ENCODE measurements at places on chromosomes 4 and X.

DNA sequence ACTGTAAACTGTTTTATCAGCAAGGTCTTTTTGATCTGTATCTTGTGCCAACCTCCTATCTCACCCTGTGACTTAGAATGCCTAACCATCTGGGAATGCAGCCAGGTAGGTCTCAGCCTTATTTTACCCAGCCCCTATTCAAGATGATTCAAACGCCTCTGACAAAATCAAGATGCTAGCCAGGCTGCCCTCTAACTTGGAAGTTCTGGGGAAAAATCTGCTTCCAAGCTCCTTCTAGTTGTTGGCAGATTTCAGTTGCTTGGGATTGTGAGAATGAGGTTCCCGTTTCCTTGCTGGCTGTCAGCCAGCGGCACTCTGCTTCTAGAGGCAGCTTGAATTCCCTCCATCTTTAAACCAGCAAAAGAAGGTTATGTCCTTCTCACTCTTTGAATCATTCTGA is 34.7 kb downstream of the LUZP4 start:
- no peak for DNase-seq

- DNase-seq: no peak
Measured at GRCh38 chr4:3234171-3235029, 14.6 kb upstream of the MSANTD1 start.

- no peak for DNase-seq
Measured at GRCh38 chrX:111869639-111870034, 6.3 kb upstream of the TRPC5OS start.

GRCh38 chrX:112826023-112826422 is 14.6 kb downstream of the AMOT start:
- DNase-seq: no peak

DNA sequence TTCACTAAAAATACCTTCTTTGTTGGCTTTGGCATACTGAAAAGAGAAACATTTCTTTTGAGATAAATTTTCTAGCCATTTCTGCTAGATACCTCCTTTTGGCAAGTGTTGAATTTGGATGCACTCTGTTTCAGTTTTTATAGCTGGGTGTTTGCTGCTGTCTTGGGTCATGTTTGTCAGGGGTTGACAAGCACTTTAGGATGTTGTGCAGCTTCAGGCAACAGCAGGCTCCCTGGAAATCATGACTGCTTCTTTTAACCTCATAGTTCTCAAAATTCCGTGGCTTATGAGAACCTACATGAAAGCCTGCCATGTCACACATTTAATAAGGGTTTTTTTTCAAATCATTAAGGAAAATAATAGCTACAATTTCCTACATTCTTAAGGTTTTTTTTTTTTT is 36.7 kb downstream of the CCSER1 start:
- no peak for DNase-seq

GRCh38 chr4:176856421-176856820 is 63.7 kb upstream of the VEGFC start:
- no peak for DNase-seq

DNA sequence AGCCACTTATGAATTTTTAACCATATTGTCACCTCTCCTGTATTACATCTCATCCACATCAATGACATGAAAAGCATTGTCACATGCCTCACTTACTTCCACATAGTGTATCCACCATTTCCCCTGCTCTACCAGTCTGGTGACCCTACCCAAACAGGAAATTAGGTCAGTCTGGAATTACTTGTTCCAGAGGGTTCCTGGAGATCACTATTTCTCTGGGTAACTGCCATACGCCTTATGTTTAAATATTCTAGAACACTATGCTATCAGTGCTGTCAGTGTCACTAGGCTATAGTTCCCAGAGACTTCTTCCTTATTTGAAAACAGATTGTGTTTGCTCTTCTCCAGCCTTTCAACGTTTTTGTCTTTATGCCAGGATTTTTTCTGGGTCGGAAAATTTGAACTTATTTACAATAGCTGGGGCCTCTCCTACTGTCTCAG is 15.0 kb downstream of the SRPX2 start:
- DNase-seq: no peak

DNA sequence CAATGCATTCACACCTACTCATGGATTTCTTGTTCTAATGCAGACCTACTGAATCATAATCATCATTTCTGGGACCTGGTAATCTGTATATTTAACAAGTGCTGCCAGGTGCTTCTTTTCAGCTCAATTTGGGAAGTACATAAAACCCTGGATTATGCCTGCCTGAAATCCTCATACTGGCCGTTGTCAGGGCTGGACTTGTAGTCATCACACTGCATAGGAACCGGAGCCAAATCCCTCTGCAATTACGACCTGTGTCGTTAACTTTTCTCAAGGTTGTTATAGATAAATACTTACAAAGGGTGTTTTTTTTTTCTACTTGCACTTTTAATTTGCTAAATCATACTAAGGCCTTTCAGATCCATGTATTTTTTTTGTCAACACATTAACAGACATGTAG is 294.9 kb upstream of the PRPS2 start:
- DNase-seq: no peak

GRCh38 chrX:132272826-132273225 is 53.6 kb upstream of the RAP2C start:
- DNase-seq: no peak

DNA sequence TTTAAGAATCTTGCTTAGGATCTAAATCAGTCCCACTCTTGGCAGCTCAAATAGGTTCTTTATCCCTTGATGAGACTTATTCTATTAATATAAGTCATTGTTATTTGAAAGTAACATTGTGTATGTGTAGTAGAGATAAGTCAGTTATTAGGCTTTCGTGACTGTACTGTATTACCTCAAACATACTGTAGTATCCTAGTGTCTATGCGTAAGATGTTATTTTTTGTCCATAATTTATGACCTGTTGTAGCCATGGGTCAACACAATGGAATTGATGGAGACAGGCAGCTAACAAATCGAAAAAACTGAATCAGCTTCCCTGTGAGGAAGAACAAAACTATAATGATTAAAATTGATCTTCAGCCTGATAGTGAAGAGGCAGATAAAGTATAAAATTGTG is 41.8 kb downstream of the CLCN3 start:
- DNase-seq: no peak

GRCh38 chr4:152063621-152064240 is 302.9 kb upstream of the GATB start:
- DNase-seq: no peak

- DNase-seq: no peak
Measured at GRCh38 chr4:10856271-10856782, 171.8 kb upstream of the CLNK start.

GRCh38 chr4:151694961-151695720 is 65.7 kb downstream of the GATB start:
- DNase-seq: no peak

GRCh38 chr4:11912886-11913285 is 484.2 kb upstream of the HS3ST1 start:
- DNase-seq: no peak

GRCh38 chr4:111934314-111934713 is 210.9 kb upstream of the FAM241A start:
- no peak for DNase-seq

- no peak for DNase-seq
Measured at GRCh38 chrX:46547857-46548256, 2.6 kb upstream of the ZNF674 start.

GRCh38 chr4:36338973-36339372 is 57.6 kb downstream of the DTHD1 start:
- DNase-seq: no peak

DNA sequence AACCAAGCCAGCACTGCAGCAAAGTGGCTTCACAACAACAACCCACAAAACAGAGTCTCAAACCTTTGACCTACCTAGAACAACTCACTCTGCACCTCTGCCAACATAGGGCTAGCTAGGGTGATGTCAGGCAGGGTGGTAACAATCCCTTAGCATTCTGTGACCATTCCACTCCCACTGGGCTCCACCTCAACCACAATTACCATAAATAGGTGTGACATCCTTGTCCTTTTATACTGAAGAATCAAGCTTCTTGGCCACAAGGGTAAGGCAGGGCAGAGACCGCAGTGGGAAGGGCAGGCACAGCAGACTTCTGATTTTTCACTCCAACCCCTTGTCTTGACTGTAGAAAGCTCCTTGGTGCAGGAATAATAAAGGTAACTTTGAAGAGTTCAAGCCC is 795.4 kb upstream of the DIAPH2 start:
- no peak for DNase-seq

- DNase-seq: no peak
Measured at GRCh38 chr4:24771241-24771640, 24.1 kb upstream of the SOD3 start.

- DNase-seq: no peak
Measured at GRCh38 chrX:154002215-154002719, 17.4 kb downstream of the IRAK1 start.

DNA sequence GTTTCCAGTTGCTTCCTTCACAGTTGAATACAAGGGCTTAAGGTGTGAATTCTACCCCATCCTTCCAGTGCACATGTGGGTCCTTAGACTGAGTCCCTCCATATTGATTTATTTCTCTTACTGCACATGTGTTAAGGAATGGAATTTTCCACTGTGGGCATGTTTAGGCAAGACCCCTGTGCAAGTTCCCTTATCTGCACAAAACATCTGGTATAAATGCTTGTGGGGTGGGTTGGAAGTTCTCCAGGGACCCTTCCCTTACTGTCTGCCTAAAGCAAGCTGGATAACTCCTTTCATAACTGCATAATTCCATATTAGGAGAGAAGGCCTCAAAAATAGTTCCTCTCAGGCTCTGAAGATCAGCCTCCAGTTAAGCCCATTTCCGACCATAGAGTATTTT is 570.9 kb downstream of the ADGRL3 start:
- DNase-seq: no peak

GRCh38 chr4:132015321-132015720 is 1133.8 kb upstream of the PCDH10 start:
- no peak for DNase-seq

- no peak for DNase-seq
Measured at GRCh38 chr4:102500352-102500695, 835 bp upstream of the NFKB1 start.

GRCh38 chr4:105845559-105845958 is 49.7 kb upstream of the NPNT start:
- DNase-seq: no peak

GRCh38 chr4:38987491-38987890 is 44.7 kb downstream of the TMEM156 start:
- DNase-seq: no peak

GRCh38 chrX:17242470-17242869 is 132.5 kb upstream of the NHS start:
- no peak for DNase-seq

GRCh38 chr4:22686141-22686540 is 6.6 kb upstream of the GBA3 start:
- DNase-seq: no peak

GRCh38 chr4:164579270-164579942 is 174.5 kb upstream of the SMIM31 start:
- DNase-seq: no peak

- no peak for DNase-seq
Measured at GRCh38 chrX:56113785-56114436, 118.2 kb upstream of the KLF8 start.

DNA sequence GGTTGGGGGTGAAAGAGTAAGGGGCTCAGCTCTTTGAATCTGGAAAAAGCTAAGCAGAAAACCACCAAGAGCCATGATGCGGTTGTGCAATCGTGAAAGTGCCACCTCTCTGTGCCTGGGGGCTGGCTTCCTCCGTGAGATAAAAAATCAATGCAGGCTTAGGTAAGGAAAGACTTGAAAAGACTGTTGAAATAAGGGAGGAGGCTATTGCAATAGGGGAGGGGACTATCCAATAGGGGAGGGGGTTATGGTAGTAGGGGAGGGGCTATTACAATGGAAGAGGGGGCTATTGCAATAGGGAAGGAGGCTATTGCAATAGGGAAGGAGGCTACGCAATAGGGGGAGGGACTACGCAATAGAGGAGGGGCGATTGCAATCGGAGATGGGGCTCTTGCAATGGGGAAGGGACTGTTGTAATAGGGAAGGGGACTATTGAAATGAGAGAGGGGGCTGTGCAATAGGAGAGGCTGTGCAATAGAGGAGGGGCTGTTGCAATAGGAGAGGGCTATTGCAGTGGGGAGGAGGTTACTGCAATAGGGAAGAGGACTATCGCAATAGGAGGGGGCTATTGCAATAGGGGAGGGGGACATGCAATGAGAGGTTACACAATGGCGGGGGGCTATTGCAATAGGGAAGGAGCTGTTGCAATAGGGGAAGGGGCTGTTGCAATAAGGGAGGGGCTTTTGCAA is 162.3 kb upstream of the PSAPL1 start:
- no peak for DNase-seq

DNA sequence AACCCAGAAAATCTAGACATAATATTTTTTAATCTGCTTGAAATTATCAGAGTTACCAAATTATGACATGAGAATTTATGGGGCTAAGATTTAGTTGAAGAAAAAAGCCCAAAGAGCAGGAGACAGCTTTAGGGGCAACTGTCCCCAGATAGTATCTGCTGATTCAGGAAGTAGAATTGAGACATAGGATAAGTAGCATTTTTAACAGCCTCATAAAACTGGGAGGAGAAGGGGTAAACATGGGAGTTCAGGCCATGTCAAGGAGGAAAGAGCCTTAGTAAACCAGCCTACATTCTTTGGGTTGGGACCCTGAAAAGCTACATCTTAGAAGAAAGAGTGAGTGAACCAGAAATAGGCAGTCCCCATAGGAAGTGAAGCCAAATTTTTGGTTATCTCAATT is 9.7 kb upstream of the RAB28 start:
- no peak for DNase-seq

- no peak for DNase-seq
Measured at GRCh38 chrX:73765776-73766430, 202.9 kb downstream of the CHIC1 start.

- DNase-seq: no peak
Measured at GRCh38 chr4:88659055-88659889, 38.4 kb downstream of the NAP1L5 start.

DNA sequence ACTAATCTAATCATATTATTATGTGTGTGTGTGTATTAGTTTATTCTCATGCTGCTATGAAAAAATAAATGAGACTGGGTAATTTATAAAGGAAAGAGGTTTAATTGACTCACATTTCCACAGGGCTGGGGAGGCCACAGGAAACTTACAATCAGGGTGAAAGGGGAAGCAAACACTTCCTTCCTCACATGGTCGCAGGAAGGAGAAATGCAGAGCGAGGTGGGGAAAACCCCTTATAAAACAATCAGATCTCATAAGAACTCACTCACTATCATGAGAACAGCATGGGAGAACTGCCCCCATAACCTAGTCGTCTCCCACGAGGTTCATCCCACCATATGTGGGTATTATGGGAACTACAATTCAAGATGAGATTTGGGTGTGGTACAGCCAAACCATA is 190.9 kb upstream of the TAPT1 start:
- no peak for DNase-seq

All from GM12892 (cell line).